Germinal center (tissue), 1 donor: ENCODE measurements at places on chromosomes 11 and 22.

GRCh38 chr11:12176410-12176809, 66.0 kb downstream of the MICAL2 start:
- DNase-seq, result no peak

DNA sequence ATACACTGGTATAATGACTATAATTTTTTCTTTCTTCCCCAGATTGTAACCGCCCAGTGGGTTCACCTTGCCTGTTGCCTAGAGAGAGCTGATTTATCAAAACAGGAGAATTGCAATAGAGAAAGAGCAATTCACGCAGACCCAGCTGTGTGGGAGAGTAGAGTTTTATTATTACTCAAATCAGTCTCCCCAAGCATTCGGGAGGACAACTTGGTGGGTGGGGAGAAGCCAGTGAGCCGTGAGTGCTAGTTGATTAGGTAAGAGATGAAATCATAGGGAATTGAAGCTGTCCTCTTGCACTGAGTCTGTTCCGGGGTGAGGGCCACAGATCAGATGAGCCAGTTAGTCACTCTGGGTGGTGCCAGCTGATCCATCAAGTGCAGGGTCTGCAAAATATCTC, 73.2 kb downstream of the SLC35F2 start:
- no peak for DNase-seq

DNA sequence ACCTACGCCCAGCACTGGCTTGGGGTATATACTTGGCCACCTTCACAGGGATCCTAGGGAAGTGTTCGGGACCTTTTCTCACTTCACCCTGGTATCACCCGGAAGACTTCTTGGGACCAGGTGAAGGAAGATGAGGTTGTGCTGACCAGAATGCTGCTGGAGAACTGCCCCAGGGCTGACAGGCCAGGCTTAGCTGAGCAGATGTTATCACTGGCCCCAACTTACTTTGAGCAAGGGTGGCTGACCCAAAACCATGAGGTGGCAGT, 4.5 kb downstream of the FTH1 start:
- no peak for DNase-seq

DNA sequence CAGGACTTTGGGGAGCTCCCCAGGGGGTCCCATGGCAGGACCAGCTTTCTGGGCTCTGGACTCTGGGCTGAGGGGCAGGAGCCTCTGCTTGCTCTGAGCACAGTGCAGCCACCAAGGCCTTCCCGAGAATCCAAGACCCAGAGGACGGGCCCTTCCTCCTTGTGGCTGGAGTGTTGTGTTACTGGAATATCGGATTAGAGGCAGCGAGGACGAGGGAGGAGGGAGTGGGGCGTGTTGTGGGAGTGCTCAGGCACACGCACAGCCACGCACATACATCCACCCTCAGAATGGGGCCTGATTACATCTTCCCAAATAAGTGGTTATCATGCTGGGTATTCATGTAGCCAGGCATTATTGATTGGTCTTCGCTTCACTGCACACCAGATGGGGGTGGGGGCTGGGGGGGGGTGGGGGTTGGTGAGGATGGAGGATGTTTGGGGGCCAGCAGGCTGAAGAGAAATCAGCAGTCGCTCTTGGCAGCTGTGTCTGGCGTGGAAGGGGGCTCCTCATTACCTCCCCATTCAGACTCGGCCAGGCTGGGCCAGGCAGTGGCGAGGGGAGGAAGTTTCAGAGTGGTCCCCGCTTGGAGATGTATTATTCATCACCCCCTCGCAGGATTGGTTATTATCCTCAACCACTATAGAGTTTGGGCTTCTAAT, 120.9 kb downstream of the ST3GAL4 start:
- DNase-seq, result no peak

GRCh38 chr22:40651563-40652501, 15.3 kb upstream of the MRTFA start:
- DNase-seq, result peak; percentile 77

GRCh38 chr11:75371949-75372876, 20.8 kb upstream of the ARRB1 start:
- no peak for DNase-seq

GRCh38 chr22:44003405-44004103, 20.5 kb upstream of the PARVB start:
- no peak for DNase-seq

DNA sequence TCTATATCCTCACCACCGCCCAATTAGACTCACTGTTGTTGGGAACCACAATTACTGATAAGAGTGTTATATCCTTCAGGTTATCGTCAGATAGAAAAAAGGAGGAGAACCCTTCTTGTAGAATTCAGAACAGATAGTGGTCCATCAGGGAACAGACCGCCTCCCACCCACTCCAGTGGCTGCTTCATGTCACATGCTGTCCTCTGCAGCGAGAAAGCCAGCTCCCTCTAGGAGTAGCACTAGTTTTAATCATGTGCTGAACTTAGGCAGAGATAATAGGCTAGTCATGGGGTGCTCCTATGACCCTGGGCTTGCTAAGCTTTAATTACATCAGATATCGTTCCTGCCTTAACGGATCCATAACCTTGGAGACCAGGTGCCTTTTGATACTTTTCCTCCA, 51.5 kb upstream of the RAB1B start:
- no peak for DNase-seq

GRCh38 chr11:69111624-69112542, 43.9 kb upstream of the SMIM38 start:
- DNase-seq, result no peak

DNA sequence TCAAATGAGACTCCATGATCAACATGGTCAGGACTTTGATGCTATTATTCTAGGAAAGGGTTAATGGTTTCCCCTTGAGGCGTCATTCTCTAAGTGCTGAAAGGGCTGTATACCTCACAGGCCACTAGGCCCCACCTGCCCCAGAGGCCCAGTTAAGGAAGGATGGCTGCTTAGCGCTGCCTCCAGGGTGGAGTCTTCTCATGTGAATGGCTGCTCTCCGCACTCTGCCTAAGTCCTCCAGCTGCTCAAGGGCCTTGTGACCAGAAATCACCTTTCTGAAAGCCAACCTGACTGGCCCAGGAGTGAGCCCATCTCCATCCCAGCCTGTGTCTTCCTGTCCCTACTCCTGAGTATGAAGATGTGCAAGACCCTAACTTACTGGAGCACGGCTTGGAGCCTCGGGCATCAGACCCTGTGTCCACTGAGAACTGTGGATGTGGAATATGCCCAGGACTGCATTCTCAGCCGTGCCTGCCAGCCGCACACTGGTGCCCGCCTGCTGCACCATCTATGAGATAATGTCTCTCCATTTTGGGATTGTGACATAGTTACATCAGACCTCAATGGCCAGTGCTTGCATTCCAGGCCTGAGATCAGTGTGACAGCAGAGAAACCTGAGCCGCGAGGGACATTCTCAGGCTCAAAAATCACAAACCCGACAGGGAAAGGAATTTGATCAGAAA, 51.0 kb downstream of the SNX19 start:
- DNase-seq, result no peak

- DNase-seq, result no peak
Observed at GRCh38 chr22:20576445-20576816, 69.0 kb downstream of the MED15 start.

- DNase-seq, result no peak
Observed at GRCh38 chr22:26853071-26853470, 195.7 kb downstream of the MIAT start.

- DNase-seq, result peak; percentile 42
Observed at GRCh38 chr22:32407312-32407711, 4.7 kb downstream of the RTCB start.

DNA sequence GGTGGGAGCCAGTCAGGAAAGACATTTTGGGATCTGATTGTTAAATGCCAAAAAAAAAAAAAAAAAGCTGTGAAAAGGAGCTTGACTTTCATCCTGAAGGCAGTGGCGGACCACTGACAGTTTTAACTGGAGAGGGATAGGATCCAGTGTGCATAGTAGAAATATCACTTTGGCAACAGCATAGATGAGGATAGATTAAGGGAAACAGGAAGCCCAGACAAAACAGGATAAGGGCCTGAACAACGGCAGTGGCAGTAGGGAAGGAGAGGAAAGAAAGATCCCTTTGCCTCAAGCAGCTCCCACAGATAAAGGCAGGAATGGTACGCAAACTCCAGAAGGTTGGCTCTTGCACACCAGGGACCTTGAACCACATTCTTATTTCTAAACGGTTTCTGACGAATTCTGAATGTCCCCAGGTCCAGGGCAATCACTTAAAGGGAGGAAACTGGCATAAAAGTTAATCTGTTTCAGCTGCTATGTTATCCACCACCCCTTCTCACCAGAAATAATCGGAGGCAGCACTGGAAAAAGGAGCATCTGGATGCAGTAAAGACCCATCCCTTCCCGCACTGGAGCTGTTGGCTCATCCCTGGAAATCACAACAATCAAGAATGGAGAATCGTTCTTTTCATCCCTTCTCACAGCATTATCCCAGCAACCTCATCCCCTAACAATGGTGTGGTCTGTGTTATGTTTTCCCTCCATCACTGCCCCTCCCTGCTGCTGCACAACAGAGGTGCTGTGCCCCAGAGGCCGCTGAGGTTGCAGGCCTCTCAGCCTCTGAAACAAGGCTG, 99.1 kb downstream of the GAB2 start:
- DNase-seq, result no peak

DNA sequence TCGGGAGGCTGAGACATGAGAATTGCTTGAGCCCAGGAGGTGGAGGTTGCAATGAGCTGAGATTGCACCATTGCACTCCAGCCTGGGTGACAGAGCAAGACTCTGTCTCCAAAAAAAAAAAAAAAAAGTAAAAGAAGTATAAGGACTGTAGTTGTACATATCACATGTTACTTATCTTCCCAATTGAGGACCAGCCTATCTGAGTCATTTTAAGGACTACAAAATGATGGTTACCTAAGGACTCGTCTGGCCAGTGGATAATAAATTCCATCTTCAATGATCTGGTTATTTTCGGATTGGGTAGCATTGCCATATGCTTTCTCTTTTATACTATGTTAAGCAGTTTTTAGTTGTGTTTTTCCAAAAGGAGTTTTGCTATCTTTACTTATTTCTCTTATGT, 55.3 kb downstream of the PPFIA1 start:
- DNase-seq, result no peak

GRCh38 chr11:1391165-1392075, 1.7 kb downstream of the BRSK2 start:
- DNase-seq, result no peak

GRCh38 chr22:44994399-44995104, 15.3 kb downstream of the PHF21B start:
- no peak for DNase-seq

- DNase-seq, result no peak
Observed at GRCh38 chr11:33211580-33211979, 45.6 kb upstream of the HIPK3 start.

DNA sequence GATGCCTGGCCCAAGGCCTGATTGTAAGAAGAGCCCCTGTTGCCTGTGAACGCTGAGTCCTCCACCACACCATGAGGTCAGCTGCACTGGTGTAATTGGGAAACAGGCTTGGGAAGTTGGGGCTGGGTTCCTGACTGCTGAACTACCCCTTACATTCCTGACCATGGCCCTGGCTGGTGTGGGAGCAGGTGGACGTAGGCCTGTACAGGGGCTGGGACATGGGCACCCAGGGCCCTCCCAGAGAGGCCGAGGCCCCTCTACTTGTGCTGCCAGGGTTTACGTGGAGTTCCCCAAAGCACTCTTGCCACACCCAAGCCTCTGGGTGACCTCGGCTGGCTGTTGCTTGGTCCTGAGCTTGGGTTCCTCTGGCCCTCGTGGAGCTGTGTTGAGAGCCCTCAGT, 5.4 kb downstream of the RELT start:
- no peak for DNase-seq

DNA sequence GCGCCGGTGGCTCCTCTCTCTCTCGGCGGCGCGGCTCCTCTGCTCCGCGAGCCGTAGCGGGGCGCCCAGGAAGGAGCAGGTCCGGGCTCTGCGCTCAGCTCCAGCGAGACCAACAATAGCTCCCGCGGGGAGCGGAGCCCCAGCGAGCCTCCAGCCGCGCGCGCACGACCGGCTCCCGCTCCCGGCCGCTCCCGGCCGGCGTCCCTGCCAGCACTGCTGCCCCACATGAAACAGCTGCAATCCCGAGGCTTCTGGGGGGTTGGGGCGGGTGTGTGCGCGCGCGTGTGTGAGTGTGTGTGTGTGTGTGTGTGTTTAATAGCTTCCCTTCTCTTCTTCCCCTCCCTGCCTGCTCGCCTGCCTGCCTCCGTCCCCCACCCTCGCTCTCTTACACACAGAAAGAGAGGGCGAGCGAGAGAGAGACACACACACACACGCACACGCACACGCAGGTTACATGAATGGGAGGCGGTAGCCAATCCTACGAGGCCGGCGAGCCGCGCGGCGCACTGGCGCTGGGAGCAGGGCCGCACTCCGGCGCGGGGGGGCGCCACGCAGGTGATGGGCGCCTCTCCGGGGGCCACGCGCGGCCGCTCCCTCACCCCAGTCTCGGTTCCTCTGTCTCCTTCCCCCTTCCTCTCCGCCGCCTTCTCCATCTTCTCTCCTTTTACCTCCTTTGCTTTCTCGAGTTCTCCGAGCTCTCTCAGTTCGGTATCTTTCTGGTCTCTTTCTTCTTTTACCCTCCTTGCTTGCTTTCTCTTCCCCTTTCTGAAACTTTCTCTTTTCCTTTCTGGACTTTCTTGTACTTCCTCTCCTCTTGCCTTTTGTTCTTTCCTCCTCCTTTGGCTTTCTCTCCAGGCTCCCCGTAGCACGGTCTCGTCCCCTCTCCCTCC, at the start of gene TENM4:
Gene TENM4, minus strand, starts transcription at position 460 of the 890 bp plus-strand sequence. CDS start 371,086 bp downstream, outside the sequence.
- DNase-seq, result peak; percentile 66

- no peak for DNase-seq
Observed at GRCh38 chr11:123473941-123474677, 44.0 kb downstream of the GRAMD1B start.

DNA sequence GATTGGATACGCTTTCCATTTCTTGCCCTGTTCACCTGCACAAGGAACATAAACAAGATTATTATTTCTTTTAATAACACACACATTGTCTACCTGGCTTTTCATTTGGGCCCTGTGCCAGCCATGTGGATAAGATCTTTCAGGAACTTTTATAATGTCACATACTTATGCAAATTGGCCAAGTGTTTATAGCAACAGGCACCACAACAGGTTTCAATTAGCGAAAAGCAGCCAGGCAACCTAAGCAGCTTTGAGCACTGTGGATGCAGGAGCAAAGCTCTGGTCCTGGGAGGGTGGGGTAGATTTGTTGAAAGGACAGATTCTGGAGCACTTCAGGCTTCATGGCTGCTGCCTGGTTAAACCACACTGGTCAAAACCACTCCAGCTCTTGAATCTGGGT, 217.4 kb downstream of the BARX2 start:
- DNase-seq, result no peak

DNA sequence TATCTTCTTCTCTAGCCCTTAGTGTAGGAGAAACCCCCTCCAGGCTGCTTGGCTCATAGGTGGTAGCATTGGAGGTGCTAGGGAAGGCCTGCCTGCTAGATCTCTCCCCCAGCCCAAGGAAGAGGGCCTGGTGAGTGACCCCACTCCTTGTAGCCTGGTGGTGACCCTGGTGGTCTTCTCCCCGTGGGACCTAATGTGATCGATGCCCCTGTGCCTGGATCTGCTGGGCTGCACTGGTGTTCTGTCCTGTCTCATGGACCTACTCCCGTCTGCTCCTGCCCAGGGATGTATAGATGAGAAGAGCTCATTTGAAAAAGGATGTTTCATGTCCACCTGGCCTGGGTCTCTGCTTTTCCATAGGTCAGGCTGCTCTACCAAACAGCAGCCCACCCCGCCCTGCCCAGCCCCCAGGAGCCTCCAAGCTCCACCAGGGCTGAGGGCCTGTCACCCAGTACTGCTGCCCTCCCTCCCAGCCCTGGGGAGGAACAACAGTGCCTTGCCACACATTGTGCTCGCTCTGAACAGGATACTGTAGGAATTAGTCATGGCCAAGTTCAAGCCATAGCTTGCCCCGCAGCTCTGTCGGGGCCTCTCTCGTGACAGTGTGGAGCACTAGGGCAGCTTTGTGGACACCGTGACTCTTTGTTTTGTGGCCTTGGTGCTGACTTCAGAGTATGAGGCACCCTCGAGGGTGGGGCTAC, 19.7 kb downstream of the SLC37A2 start:
- no peak for DNase-seq
